Aorta (tissue), 5 donors: ENCODE measurements at places on chromosomes 3 and 15.

DNA sequence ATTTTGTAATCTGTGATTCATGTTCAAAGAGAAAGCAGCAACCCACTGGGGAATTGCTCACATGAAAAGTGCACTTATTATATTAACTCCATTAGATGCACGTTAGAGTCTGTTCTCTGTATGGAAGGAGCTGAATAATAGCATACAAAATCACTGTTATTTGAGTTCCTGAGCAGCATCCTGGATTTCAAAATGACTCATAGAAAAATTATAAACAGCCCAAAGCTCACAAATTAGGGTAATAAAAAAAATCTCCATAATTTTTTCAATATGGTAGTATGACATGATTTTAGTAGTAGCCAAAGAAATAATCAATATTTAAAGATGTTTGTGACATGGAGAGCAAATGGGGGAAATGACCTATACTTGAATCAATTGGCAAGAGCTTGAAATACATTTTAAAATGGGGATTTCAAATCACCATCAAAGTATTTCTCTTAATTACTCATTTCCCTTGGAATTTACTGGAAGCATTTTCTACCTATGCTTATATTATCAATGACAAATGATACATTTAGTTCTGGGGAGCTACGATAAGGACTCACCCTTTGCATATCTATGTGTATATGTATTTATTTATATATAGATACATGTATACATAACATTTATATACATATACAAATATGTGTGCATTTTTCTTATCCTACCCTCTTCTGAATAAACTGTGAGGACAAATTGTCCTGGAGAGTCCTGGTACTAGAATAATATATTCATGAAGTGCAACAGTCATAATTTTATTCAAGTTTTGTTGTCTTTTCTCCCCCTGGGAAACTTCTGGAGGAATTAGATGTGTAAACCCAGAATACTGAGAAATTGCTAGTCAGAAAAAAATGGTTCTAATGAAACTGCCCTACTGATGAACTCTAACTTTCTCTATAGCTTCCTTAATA, 116.3 kb downstream of the RPL22L1 start:
- DNase-seq, result no peak

- DNase-seq, result no peak
Measured at GRCh38 chr3:179391906-179392305, 44.4 kb downstream of the MFN1 start.

GRCh38 chr15:41634072-41634626, 26.1 kb upstream of the MGA start:
- no peak for DNase-seq

GRCh38 chr3:110774496-110775265, 296.9 kb upstream of the NECTIN3 start:
- no peak for DNase-seq

DNA sequence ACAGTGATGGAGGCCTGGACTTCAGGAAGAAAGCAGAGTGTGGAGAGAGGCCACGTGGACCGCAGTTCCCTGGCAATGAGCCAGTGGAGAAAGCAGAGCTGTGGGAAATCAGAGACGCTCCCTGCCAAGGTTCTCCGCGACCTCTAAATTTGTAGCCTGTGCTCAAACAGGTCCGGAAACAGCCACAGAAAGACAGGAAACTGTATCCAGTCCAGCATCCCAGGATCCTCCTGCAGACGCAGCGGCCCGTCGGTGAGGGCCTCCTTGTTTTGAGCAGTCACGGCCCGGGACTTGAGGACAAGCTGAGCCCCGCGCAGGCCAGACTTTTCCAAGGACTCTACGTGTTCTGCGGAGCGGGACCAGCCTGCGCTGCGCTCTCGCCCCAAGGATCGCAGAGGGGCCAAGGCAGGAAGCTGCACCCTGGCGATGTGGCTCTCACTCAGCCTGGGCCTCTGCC, 22.3 kb downstream of the RPSA start:
- DNase-seq, result no peak

DNA sequence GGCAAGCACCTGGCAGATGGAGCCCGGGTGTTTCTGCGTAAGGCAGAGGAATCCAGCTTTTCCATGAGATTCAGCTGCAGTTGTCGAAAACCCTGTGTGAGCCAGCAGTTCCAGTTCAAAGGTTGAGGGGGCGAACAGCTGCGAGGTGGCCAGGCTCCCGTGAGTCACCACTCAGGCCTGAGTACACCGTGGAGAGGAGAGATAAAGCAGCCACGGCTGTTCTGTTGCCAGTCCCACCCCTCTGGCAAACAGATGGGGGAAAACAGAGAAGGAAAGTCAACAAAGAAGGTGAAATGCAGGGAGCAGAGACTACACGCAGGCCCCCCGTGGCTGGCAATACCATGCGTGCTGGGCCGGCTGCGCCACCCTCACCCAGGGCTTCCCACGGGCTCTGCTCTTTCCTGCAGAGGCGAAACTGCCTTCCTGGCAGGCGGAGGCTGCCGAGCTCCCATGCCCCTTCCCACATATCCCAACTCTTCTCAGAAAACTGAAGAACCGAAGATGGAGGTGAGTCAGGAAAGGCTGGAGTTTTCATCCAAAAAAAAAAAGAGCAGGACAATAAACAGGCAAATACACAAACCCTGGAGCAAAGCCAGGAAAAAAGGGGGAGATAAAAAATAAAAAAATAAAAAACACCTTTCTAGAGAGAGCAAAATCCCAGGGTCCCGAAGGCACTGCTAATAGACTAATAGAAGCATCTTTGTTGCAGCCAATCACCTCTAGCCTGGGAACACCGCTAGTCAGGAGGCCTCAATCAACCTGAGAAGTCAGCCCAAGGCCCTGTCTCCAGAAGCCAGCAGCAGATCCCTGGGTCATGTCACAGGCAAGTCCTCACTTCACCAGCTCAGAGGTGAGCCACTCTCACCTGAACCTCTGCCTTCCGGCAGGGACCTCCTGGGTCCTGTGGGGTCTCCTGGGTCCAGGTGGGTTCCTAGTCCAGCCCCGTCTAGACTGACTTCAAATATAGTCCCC, 37.7 kb downstream of the FAM174B start:
- no peak for DNase-seq

- DNase-seq, result no peak
Measured at GRCh38 chr15:81007428-81008064, 6.8 kb downstream of the TLNRD1 start.
